Mesenteric fat pad (tissue), 1 donor: ENCODE measurements at places on chromosomes 12 and 14. TPM values are rescaled to one million over a fixed set of nuclear protein-coding genes. Genes with fewer than 3 reads are reported as not detected.

Gene MYH6
- not detected for total RNA-seq

Gene NFE2
- 4.9 TPM for total RNA-seq

Gene PPP1R13B
- total RNA-seq, result 26.2 TPM

- DNase-seq, result no peak
Measured at GRCh38 chr14:31864937-31865855, 211.9 kb upstream of the ARHGAP5 start.

DNA sequence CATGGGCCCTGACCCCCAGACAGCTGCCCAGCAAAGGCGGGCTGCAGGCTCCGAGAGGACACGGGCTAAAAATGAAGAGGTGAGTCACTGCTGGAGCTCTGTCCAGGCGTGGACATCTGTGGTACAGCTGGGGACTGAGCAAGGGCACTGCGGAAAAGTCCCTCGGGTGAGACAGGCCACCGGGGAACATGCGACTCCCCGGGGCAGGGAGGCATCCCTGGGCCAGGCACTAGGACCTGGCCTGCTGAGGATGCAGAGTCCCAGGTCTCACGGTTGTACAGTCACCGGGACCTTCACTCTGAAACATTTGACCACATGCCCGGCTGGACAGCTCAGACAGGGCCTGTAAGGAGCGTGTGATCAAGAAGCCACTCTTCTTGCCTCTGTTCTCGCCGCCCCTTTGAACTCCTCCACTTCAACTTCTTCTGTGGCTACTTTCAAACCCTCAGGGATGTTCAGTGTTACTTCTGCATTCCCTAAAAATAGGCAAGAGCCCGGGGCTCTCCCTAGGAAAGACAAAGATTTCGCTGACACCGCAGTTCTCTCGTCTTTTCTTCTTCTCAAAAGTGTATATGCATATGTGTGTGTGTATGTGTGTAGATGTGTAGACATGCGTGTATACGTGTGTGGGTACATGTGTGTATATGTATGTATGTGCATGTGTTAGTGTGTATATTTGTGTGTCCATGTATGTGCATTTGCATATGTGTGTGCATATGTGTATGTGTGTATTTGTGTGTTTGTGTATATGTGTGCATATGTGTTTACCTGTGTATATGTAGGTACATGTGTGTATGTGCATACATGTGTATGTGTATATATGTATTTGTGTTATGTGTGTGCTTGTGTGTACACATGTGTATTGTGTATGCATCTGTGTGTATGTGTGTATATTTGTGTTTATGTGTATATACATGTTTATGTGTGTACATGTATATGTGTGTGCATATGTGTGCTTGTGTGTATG, 5.0 kb upstream of the RFLNA start:
- no peak for DNase-seq

DNA sequence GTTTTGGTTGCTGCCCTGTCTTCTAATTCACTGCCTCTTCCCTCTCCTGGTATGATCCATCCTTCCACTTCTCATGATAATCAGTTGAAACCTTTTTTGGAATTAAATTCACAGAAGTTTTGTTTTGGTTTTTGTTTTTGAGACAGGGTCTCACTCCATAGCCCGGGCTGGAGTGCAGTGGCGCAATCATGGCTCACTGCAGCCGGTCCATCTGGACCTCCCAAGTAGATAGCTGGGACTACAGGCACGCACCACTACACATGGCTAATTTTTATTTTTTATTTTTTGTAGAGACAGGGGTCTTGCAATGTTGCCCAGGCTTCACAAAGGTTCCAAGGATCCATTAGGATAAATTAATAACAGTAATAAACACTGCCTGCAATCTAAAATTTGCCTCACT, 164.3 kb downstream of the PRKCH start:
- no peak for DNase-seq

- no peak for DNase-seq
Measured at GRCh38 chr14:23728791-23729190, 92.6 kb downstream of the DHRS2 start.

GRCh38 chr14:48125654-48126053, 450.2 kb upstream of the MDGA2 start:
- no peak for DNase-seq

GRCh38 chr12:69425417-69425816, 44.8 kb upstream of the FRS2 start:
- no peak for DNase-seq

GRCh38 chr14:102994689-102995088, 62.7 kb downstream of the CDC42BPB start:
- DNase-seq, result no peak

- DNase-seq, result no peak
Measured at GRCh38 chr14:102028733-102029132, 58.1 kb downstream of the HSP90AA1 start.

Gene TRPV4
- 3.5 TPM for total RNA-seq

GRCh38 chr14:82180139-82180538, 646.5 kb upstream of the SEL1L start:
- no peak for DNase-seq

Gene DDN
- total RNA-seq, result 0.10 TPM

GRCh38 chr14:63692310-63693020, 35.4 kb downstream of the SGPP1 start:
- no peak for DNase-seq

Gene HSPB8
- total RNA-seq, result 66.4 TPM

DNA sequence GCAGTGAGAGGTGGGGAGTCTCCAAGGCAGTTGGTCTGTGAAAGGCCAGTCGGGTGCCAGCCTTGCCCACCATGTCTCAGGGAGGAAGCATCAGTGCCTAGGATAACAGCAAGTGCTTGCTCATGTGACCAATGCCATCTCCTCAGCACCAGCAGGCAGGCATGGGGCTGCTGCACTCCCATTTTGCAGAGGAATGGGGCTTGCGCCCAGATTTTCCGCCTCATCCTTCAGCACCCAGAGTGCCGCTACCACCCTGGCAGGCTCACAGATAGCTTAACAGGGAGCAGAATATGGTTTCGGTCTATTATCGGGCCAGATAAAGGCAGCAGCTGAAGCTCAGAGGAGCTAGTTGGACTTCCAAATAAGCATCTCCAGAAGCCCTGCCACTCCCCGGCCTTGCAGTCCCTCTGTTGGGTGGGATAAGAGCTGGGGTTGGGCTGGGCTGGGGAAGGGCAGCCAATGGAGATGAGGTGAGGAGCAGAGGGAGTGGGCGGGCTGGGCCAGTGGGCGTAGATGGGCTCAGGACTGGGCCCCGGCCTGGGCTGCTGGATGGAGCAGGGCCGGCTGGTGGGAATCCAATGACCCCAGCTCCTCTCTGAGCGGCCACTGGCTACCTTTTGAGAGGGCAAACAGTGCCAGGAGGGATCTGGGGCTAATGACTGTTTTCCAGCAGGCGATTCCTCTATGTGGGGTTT, 8.4 kb upstream of the KRT80 start:
- no peak for DNase-seq

GRCh38 chr12:68943848-68944247, 10.9 kb upstream of the CPM start:
- DNase-seq, result no peak

Gene USP44
- 1.3 TPM for total RNA-seq

Gene DPPA3
- not detected for total RNA-seq

DNA sequence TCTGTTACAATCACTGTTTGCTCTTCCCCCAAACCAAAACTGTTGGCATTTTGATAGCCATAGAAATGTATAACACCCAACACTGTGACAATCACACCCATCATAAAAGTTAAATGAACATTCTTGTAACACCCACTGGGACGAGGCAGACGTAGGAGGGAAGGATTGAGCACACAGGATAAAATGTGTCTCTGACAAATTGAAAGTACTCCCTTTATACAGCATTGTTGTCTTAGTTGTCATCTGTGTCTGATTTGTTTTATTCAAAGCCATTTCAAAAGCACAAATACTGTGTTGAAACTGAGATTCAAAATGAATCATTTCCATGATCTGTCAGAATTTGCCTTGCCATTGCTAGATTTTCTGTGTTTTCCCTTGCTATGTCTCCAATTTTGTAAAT, 436.3 kb downstream of the TMTC2 start:
- DNase-seq, result no peak

Gene ANKS1B
- total RNA-seq, result 5.3 TPM

- DNase-seq, result no peak
Measured at GRCh38 chr12:96192926-96193573, 1.1 kb upstream of the ELK3 start.
